Colonic mucosa (tissue), 4 donors: ENCODE measurements at places on chromosomes 16 and 17.
A peak's percentile ranks its signal among the peaks of the same experiment; 100 is the strongest.

GRCh38 chr17:29143894-29144293 is 36.3 kb downstream of the MYO18A start:
- no peak overlapping the region for H3K4me3 ChIP-seq
- no peaks in the 10 kb centered on the region for H3K4me1 ChIP-seq
- DNase-seq: no peak
- H3K36me3 ChIP-seq: no peaks in the 10 kb centered on the region

GRCh38 chr17:72151565-72152386 is 31.0 kb downstream of the SOX9 start:
- H3K27ac ChIP-seq: peak overlapping the region; percentile 36
- H3K4me1 ChIP-seq: peaks cover 6% of the 10 kb centered on the region
- peak; percentile 70 for DNase-seq

GRCh38 chr17:81033535-81034167 is 1.3 kb upstream of the BAIAP2 start:
- DNase-seq: no peak
- H3K4me3 ChIP-seq: peak overlapping the region; percentile 63
- H3K4me1 ChIP-seq: no peaks in the 10 kb centered on the region
- H3K27ac ChIP-seq: no peak overlapping the region
- H3K27me3 ChIP-seq: peaks cover under 1% of the 10 kb centered on the region

DNA sequence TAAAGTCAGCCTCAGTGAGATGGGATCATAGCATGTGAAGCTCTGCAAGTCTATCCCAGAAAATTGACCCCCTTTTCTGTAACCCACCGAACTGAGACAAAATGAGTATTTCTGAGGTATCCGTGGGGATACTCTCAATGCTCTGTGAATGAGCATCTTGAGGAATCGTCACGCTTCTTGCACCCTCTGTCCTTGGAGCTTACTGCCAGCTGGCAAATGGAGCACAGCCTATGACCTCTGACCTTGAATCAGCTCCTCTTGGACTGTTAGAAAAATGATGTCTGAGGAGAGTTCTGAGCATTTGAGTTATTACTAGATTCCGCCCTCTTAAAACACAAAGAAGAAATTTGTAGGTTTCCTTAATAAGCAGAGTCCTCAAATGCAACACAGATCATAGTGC is 342.1 kb downstream of the ZFHX3 start:
- no peak overlapping the region for H3K4me3 ChIP-seq
- no peaks in the 10 kb centered on the region for H3K27me3 ChIP-seq
- no peak overlapping the region for H3K27ac ChIP-seq
- H3K4me1 ChIP-seq: no peaks in the 10 kb centered on the region
- DNase-seq: no peak

DNA sequence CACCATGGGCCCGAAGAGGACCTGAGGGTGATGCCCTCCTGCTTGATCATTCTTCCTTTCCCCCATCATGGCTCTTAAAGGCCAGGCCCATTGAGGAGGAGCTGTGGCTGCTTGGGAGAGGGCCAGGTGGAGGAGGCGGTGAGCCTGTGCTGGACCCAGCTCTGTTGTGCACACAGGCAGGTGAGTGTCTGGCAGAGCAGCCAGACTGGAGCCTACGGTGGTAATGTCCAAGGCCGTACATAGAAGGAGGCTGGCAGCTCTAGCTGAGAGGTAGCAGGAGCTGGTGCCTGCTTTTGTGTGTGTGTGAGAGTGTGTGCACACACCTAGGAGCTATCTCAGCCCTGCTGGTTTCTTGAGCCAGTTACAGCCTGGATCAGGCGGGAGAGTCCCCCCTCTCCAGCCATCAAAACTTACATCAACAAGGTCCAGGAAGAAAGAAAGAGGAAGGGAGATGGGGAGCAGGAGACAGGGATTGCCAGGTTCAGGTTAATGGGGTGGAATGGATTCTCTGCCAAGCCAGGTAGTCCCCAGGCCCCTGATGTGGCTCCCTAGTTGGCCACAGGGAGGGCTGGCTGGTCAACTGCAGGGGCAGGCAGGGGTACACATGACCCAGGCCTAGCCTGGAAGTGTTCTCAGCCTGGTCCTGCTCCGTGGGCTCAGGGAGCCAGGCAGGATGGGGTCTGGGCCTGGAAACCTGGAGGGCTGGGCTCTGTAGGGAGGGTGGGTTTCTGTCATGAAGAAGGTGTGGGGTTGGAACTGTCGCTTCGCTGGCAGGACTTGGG is 107.1 kb downstream of the RAP1GAP2 start:
- H3K4me1 ChIP-seq: no peaks in the 10 kb centered on the region
- no peak overlapping the region for H3K27ac ChIP-seq

DNA sequence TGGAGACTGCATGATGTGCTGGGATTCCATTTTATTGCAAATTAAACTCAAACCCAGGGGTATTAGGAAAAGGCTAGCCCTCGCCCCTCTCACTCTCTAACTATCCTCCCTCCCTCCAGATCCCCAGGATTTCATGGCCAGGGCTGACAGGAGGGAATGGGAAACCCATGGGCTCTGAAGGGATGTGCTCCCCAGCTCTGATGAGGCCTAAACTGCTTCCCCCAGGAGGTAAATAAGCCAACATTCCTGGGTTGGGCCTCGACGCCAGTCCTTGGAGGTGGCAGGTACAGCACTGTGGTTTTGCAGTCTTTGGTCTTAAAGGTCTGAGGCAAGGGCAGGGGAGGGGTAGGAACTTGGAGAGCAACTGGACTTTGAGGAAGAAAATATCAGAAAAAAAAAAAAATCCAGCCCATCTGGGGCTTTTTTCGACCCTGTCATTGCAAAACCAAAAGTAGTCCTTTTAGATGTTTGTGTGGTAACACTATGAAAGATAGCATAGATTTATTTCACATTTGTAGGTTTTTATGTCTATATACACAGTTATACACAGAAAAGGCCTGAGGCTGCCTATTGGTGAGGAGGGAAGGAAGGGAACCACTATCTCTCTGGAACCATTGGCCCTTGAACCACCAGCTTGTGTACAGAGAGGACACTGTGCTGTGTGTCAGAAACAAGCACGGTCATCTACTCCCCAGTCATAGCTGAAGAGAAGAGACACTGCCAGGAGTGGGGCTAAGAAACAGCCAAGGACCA is 12.0 kb downstream of the C17orf113 start:
- H3K27ac ChIP-seq: no peak overlapping the region
- H3K36me3 ChIP-seq: no peaks in the 10 kb centered on the region
- DNase-seq: no peak
- H3K4me3 ChIP-seq: no peak overlapping the region

- no peak overlapping the region for H3K27ac ChIP-seq
- H3K27me3 ChIP-seq: no peaks in the 10 kb centered on the region
- H3K36me3 ChIP-seq: no peaks in the 10 kb centered on the region
- no peak for DNase-seq
- no peak overlapping the region for H3K4me3 ChIP-seq
- no peaks in the 10 kb centered on the region for H3K4me1 ChIP-seq
Observed at GRCh38 chr17:8951206-8951605, 14.3 kb downstream of the PIK3R5 start.

DNA sequence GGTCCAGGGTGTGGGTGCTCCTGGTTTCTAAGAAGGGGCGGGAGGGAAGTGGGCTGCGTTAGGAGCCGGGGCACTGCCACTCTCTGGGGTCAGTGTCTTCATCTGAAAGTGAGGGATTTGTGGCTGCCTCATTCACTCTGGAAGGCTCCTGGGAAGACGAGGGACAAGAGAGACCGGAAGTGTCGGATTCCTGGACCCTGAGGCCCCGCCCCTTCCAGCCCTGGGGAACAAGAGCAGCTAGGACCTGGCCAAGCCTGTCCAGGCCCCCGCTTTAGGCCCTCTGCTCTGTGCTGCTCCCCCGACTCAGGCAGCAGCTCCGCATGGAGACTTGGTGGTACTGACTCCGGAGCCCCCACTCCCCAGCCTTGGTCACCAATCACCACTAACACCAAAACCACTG is 6.5 kb downstream of the LGALS3BP start:
- no peaks in the 10 kb centered on the region for H3K36me3 ChIP-seq
- H3K4me3 ChIP-seq: no peak overlapping the region
- no peaks in the 10 kb centered on the region for H3K27me3 ChIP-seq
- no peak for DNase-seq
- H3K4me1 ChIP-seq: peaks cover 24% of the 10 kb centered on the region
